Stimulated activated CD8-positive, alpha-beta memory T cell treated with anti-CD3 and anti-CD28 coated beads, Interleukin-15, amount 100 ng/mL, for 4 hours (primary cell): ENCODE measurements at places on chromosomes 4 and X.
A peak's percentile ranks its signal among the peaks of the same experiment; 100 is the strongest.

GRCh38 chrX:142233400-142233799, 28.3 kb upstream of the MAGEC2 start:
- no peak for DNase-seq

DNA sequence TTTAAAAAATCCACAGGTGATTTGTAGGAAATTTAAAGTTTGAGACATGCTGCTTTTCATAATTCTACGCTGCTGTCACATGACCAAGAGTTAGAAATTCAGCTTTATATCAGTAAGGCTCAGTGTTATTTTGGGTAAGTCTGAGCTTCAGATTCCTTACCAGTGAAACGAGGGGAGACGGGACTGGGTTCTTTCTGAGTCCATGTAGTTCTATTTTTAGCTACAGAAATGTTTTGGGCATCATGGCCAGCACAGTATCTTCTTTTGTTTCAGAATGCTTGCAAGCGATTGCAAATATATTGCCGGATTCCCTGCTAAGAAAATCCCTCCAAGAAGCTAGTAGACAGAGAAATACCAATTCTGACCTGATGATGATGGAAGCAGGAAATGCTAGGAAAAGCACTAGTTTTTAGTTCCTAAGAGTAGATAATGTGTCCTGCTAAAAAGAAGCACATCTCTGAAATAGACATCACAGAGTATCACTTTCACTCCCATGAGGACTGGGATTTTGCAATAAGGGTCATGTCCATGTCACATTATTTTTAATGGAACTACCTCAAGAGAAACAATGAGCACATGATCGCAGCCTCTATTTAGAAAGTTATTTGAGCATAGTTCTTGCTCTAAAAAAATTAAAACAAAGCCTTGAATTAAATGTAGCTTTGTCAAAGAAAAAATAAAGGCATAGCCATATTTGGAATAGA, 10.9 kb downstream of the ATP1B4 start:
- DNase-seq: no peak

GRCh38 chr4:119870856-119871255, 195.8 kb downstream of the MAD2L1 start:
- no peak for DNase-seq

DNA sequence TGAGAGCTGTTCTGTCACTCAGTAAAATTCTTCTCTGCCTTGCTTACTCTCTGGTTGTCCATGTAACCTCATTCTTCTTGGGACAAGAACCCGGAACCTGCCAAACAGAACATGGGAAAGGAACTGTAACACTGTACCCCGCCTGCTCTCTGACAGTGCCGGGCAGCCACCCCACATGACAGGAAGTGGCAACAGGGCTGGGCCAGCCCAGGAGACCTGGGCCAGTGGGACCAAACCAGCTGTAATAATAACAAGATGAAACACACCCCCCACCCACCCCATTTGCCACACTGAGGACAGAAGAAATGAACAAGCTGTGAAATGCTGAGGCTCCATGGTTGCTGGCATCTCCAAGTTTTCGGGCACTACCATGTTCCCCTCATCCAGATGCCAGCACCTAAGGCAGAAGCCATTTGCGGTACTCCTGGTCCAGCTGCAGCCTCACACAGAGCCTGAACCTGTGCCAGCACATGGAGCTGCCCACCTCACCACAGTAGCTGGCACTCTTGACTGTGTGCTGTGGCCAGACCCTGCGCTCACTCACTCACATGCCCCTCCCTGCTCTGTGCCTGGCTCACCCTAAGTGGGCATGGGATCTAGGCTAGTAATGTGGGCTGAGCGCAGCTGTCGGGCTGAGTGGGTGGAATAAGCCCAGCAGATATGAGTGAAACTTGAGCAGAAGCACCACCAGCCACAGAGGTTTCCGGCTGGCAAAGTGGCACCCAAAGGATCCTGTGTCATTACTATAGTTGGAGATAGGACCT, 126.2 kb upstream of the UGT8 start:
- DNase-seq: no peak

DNA sequence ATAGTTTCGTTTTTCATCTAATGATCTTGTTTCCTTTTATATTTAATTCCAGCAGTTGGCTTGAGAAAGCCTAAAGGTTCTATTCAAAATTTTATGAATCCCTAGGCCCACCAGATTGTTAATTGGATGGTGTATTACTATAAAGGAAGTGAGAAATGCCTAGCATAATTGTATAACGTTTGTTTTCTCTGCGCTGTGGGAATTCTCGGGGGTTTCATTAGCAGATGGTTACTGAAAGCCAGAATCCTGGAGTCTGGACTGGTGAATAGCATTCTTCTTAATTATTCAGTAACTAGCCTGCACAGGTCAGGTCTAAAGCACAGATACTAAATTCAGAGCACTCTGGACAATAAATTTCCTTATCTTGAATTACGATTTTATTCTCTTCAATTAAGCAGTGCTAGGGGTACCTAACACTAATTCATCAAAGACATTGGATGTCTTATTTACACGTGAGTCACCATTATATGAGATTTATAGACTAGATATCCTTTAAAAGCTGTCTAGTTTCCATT, 459.4 kb downstream of the DTHD1 start:
- no peak for DNase-seq

DNA sequence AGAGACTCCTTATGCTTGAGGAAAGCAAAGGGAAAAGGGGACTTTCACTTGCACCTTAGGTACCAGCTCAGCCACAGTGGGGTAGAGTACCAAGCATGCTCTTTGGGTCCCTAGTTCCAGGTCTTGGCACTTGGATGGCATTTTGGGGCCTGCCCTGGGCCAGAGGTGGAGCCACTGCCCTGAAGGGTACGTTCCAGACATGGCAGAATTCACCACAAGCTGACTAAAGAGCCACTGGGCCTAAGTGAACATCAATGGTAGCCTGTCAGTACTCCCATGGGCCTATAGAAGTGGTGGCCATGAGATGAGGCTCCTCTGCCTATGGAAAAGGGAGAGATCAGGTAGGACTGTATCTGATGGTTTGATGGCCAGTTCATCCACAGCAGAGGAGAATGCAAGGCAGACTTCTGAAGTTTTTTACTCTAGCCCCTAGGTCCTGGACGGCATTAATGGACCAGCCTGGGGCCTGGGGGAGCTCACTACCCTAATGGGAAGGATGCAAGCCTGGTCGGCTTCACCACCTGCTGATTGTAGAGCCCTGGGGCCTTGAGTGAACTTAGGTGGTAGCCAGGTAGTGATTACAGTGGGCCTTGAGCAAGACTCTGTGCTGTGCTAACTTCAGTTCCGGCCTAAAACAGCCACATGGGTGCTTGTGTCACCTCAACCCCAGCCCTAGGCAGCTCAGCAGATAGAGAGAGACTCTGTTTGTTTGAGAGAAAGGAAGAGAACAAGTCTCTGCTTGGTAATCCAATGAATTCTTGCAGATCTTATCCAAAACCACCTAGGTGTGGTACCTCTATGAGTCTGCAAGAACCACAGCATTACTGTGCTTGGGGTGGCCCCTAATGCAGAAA, 19.8 kb upstream of the HSFX4 start:
- DNase-seq: no peak

DNA sequence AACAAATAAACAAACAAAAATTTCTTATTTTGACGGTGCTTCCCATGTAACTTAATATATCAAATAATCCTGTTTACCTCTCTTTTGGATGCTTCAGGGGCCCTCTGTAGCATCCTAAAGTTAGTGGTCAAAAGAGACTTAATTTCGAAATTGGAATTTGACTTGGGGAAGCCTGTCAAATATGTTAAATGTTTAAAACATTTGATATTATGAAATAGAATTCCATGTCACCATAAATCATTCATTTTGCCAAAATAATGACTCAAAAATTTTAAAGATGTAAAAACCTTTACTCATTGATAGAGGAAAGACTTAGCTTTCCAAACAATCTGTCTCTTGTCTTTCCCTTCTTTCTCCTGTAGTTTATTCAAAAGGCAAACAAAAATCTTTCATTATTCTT, 20.6 kb upstream of the TEX13A start:
- DNase-seq: no peak

GRCh38 chr4:109816894-109817293, 1.3 kb downstream of the GAR1 start:
- DNase-seq: no peak

DNA sequence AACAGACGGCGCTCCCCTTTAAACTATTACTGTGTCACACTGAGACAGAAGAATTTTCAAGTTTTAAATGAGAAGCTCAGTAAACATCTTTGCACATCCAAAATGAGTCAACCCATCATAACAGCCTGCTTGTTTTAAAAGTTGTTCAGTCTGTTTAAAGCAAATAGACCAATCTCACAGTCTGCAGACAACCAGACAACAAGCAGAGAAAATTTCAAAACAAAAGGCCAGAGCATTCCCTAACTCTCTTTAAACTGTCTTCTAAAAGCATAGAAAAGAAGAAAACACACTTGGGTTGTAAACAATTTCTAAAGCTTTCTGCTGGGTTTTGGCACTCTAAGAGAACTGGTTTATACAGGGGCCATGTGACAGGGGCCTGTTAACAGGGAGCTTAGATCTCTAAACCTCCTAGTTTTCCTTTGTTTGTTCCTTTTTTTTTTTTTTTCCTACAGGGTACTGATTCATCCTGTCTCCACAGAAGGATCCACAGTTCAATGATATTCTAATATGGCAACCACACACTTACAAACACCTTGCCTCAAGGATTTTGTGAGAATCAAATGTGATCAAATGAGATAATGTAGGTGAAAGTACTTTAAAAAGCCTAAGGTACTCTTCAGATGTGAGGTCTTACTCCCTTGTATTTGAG, 100.8 kb upstream of the MAML3 start:
- DNase-seq: no peak

DNA sequence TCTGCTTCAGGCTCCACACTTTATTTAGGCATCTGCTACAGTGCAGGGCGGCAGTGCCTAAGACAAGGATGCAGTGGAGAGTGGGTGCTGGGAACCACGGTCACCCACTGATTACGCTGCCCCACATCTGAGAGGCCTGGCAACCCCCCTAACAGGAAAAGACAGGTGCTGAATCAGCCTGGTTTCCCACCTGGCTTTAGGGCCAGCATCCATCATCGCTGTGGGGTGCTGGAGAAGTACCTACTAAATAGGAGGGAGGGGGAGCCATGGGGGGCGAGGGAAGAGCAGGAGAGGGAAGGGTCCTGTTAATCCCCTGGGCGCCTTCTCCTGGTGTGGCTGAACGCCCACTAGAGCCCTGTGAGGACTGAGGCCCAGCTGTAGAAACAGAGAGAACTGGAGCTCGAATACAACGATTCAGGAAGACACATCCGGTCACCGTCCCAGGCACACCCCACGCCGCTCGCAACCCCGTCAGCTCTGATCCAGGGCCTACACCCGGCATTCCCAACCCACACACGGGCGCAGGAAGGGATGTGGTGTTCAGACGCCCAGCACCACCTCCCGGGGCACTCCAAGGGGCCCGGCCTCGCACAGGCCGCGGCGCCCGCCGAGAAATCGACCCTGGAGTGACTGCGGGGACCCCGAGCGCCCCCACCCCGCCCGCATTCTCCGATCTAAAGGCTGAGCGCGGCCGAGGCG, 554 bp downstream of the DCTD start:
- DNase-seq: peak; percentile 8

DNA sequence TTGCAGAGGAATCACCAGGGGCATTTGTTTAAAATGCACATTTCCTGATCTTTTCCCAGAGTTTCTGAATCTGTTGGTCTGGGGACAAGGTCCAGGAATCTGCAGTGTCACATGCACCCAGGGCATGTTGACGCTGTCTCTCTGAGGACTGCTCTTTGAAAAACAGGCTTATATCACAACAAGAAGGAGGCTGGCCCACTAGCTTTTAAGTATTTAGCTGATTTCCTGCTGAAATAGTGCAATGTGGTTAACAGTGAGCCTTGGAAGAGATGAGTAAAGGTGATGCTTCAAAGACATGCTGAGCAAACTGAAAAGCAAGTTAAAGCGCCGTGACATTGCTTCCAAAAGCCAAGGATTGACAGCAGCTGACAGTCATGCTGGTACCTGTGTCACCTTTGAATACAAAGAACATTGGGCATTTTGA, 18.6 kb upstream of the SEPSECS start:
- no peak for DNase-seq

- no peak for DNase-seq
Measured at GRCh38 chr4:126451237-126451873, 1136.6 kb downstream of the FAT4 start.

GRCh38 chr4:26303008-26303407, 17.8 kb upstream of the RBPJ start:
- no peak for DNase-seq

DNA sequence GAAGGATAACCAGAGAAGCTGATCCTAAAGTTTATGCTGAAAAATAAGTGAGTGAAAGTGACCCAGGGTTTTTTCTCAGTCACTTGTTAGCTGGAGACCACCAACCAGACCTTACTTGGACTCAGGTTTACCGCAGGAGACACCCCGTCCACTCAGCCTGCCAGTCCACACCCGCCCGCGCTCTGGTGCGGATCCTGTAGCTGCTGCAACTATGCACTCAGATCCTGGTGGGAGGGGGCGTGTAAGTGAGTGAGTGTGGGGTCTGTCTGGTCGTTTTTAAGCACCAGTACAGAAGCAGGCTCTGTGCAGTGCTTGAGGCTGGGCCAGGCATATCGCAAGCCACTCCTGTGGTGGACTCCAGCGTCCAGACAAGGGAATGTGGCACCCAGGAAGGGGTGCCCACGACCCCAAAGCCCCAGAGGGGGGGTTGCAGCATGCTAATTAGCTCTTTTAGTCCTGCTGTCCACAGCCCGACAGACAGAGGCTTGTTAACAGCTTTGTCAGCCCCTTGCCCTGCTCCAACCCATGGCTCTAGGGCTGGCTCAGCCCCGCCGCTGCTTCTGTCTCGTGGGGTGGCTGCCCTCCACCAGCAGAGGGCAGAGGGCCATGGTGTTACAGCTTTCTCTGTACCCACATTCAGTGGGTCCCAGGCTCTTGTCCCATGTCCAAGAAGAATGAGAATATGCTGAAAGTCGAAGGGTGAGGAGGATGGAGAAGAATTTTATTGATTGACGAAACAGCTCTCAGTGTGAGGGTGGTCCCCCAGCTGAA, 40.4 kb upstream of the PPP1R2C start:
- DNase-seq: no peak

GRCh38 chr4:161919442-161920220, 244.2 kb downstream of the FSTL5 start:
- no peak for DNase-seq

- no peak for DNase-seq
Measured at GRCh38 chr4:138249132-138249531, 7.0 kb upstream of the SLC7A11 start.

DNA sequence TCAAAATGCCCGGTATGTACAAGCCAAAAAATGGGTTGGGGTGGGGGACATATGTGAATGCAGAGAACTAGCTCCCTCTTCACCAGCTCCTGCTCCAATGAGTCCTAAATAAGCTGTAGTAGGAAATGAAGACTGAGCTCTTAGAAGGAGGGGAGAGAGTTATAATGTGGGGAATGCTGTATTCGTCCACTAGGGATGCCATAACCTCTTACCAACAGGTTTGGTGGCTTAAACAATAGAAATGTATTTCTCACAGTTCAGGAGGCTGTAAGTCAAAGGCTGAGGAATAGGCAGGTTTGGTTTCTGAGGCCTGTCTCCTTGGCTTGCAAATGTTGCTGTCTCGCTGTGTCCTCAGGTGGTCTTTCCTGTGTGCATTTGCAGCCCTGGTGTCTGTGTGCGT, 4.4 kb upstream of the INPP4B start:
- DNase-seq: no peak
